ENCODE measurements at places on chromosomes 1 and 21.

DNA sequence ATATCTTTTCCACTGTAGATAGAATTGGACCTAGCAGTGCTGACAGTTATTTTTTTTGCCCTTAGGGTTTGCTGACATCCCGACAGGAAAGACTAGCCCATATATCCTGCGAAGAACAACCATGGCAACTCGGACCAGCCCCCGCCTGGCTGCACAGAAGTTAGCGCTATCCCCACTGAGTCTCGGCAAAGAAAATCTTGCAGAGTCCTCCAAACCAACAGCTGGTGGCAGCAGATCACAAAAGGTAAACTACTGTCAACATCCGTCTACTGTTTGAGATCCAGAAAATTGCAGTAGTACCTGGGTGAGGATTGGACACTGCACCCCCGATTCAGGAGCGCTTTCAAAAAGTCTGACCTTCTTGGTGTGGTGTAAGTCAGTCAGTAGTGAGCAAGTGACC is 55.8 kb downstream of the CENPF start:
- DNase-seq = no peak

GRCh38 chr1:52668711-52669110 is 29.4 kb downstream of the COA7 start:
- DNase-seq = no peak

- no peak for DNase-seq
Observed at GRCh38 chr1:21930080-21930571, 7.0 kb downstream of the HSPG2 start.

- DNase-seq = no peak
Observed at GRCh38 chr1:182059936-182060335, 1.6 kb downstream of the ZNF648 start.

- no peak for DNase-seq
Observed at GRCh38 chr1:109171646-109172045, 42.1 kb upstream of the SARS1 start.

GRCh38 chr1:115712911-115713609 is 55.5 kb downstream of the CASQ2 start:
- no peak for DNase-seq

Measured in COR-L47 (cell line).